Activated CD4-positive, alpha-beta memory T cell treated with anti-CD3 and anti-CD28 coated beads for 36 hours (primary cell): ENCODE measurements at places on chromosomes 5 and 9. TPM values are rescaled to one million over a fixed set of nuclear protein-coding genes. Genes with fewer than 3 reads are reported as not detected.

The MCC gene
- 4.0 TPM for total RNA-seq

The GLRX gene
- 33.2 TPM for total RNA-seq

The ORM2 gene
- total RNA-seq: not detected

DNA sequence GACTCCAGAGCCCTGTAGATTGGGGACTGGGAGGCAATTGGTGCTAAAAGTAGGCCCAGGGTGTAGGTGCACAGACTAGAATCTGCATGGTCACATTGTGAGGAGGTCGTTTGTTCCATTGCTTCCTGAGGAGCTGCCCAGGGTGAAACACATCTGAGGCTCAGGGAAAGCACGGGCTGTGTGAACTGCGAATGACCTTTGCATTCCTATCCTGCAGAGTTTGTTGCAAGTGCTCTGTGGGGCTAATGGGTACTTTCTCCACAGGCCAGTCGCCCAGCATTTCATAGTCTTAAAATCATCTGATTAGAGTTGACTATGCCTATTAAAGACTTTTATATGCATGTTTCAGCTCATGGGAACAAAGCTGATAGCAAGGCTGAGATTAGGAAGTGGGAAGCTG lies 14.4 kb upstream of the SLC46A2 start:
- no peaks in the 10 kb centered on the region for H3K36me3 ChIP-seq
- DNase-seq: no peak
- H3K27ac ChIP-seq: no peak overlapping the region
- H3K27me3 ChIP-seq: peaks cover 9% of the 10 kb centered on the region

DNA sequence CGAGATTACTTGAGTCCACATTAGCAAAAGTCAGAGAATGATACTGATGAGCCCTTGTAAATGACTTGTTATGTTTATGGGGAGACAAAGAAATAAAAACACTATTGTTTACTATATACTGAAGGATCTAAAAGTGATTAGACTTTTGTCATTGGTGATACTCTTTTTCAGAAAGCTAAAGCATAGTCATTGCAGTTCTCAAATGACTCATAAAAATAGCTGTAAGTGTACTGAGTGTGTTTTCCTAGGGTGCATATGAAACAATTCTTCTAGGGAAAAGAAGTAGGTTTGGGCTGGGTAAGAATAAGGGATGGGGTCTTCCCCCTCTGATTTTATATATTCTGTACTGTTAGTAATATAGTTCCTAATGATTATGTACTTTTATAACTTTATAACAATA lies 32.6 kb downstream of the WDR36 start:
- H3K27ac ChIP-seq: no peak overlapping the region
- H3K4me3 ChIP-seq: no peak overlapping the region

DNA sequence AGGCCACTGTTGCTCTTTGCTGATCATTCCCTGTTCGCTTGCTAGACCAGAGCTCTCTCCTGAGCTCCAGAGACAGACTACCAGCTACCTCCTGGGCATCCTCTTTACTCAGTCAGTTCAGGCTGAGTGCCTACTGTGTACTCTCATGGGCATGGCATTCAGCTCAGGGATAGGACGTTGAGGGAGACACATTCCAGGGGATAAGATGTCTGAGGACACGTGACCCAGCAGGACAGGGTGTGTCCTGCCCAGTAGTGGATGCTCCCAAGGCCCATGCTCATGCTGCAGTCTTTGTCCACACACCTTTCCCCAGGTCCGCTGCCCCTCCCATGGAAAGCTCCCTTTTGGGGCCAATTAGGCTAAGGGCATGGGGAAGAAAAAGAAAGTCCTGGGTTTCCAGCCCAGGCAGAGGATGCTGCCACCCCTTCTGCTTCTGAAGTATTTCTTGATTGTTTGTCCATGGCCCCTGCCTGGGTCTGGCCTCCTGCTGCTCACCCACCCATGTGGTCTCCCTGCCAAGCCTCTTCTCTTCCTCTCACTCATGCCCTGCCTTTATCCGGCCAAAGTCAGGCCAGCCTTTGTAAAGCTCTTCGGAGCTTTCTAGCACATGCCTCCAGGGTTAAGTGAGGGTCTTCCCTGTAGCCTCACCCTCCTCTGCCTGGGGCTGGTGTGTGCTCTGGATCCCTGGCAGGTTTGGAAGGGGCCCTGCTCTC lies 60.5 kb upstream of the PITX1 start:
- no peak overlapping the region for H3K27ac ChIP-seq
- H3K27me3 ChIP-seq: peaks cover 13% of the 10 kb centered on the region
- H3K4me1 ChIP-seq: no peaks in the 10 kb centered on the region
- no peak overlapping the region for H3K4me3 ChIP-seq
- DNase-seq: no peak

The CLIC3 gene
- total RNA-seq: 0.61 TPM

- no peak overlapping the region for H3K4me3 ChIP-seq
- DNase-seq: no peak
- H3K27me3 ChIP-seq: no peaks in the 10 kb centered on the region
- no peaks in the 10 kb centered on the region for H3K36me3 ChIP-seq
- no peak overlapping the region for H3K27ac ChIP-seq
Measured at GRCh38 chr5:124922255-124922975, 176.0 kb upstream of the ZNF608 start.

- H3K27ac ChIP-seq: no peak overlapping the region
- no peak for DNase-seq
- peaks cover 10% of the 10 kb centered on the region for H3K4me1 ChIP-seq
- no peaks in the 10 kb centered on the region for H3K36me3 ChIP-seq
- H3K27me3 ChIP-seq: no peaks in the 10 kb centered on the region
- H3K4me3 ChIP-seq: no peak overlapping the region
Measured at GRCh38 chr9:18821788-18822187, 211.2 kb downstream of the SAXO1 start.

DNA sequence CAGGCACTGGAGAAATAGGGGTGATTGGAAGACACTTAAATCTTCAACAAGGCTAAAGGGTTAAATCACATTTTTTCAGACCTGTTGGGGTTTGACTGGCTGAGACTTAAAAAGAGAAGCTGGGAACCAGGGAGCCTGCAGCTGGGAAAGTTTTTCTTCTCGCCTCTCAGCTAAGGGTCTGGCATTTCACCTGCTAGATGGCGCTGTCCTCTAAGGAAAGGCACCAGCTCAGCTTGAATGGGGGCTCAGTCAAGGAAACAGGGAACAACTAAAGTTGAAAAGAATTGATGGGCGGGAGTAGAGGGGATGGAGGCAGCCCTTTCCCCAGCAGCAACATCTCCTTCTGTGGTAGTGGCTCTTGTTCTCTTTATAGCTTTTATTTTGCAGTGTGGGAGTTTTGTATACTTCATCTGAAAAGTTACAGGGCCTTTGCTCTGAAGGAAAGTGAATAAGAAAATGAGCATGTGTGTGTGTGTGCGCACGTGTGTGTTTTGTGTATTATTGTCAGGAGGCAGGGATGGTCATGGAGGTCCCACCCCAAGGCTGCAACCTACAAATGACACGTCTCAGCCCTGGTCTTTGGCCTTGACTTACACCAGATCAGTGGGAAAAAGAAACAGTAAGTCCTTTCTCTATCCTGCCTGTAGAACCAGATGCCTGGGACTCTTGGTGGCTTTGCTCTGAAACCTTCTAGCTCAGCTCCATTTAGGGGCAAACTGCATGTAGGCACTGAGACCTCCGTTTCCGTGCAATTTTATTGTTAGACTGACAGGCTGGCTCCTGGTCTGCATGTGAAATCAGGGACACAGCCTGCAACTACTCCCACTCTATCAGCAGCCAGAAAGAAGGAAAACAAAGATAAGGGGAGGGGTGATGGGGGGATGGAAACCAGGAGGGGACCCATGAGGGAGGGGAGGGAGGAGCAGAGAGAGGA lies 316.2 kb upstream of the CLINT1 start:
- H3K27ac ChIP-seq: no peak overlapping the region
- no peaks in the 10 kb centered on the region for H3K36me3 ChIP-seq
- H3K4me3 ChIP-seq: no peak overlapping the region
- H3K27me3 ChIP-seq: no peaks in the 10 kb centered on the region
- no peaks in the 10 kb centered on the region for H3K4me1 ChIP-seq

GRCh38 chr9:16461137-16461840 lies 409.2 kb downstream of the BNC2 start:
- H3K4me1 ChIP-seq: no peaks in the 10 kb centered on the region
- no peaks in the 10 kb centered on the region for H3K36me3 ChIP-seq
- no peak overlapping the region for H3K27ac ChIP-seq
- no peak overlapping the region for H3K4me3 ChIP-seq

DNA sequence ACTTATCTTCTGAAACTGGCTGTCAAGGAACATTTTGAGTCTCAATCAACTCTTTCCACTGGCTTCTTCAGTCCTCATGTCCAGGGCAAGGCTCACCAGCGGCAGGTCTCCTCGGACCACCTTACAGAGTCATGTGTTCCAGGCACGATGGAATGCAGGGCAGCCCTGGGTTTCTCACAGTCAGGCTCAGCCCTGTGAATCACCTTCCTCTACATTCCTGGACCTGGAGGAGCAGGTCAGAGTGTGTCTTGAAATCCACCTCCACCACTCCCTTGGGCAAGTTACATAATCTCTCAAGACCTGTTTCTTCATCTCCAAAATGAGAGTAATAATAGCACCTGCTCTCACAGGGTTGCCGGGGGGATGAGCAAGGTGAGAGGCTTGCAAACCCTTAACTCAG lies 16.0 kb downstream of the ENC1 start:
- no peak overlapping the region for H3K4me3 ChIP-seq
- no peak overlapping the region for H3K27ac ChIP-seq
- H3K4me1 ChIP-seq: peaks cover 13% of the 10 kb centered on the region
- no peaks in the 10 kb centered on the region for H3K36me3 ChIP-seq
- peaks cover 34% of the 10 kb centered on the region for H3K27me3 ChIP-seq

- peaks cover 38% of the 10 kb centered on the region for H3K4me1 ChIP-seq
- no peak overlapping the region for H3K27ac ChIP-seq
- DNase-seq: peak; percentile 14
- no peak overlapping the region for H3K4me3 ChIP-seq
- no peaks in the 10 kb centered on the region for H3K36me3 ChIP-seq
Measured at GRCh38 chr5:57495285-57496086, 12.9 kb upstream of the ACTBL2 start.

GRCh38 chr5:60668686-60669304 lies 31.2 kb downstream of the DEPDC1B start:
- H3K27me3 ChIP-seq: no peaks in the 10 kb centered on the region
- no peak for DNase-seq
- H3K4me3 ChIP-seq: no peak overlapping the region
- H3K4me1 ChIP-seq: no peaks in the 10 kb centered on the region
- H3K36me3 ChIP-seq: no peaks in the 10 kb centered on the region

The IL9 gene
- 136 TPM for total RNA-seq

The PCDHGC5 gene
- not detected for total RNA-seq

- H3K4me3 ChIP-seq: no peak overlapping the region
- no peak overlapping the region for H3K27ac ChIP-seq
- DNase-seq: no peak
- H3K27me3 ChIP-seq: peaks cover 13% of the 10 kb centered on the region
Measured at GRCh38 chr5:74187757-74188156, 452.8 kb downstream of the ENC1 start.

The C9 gene
- total RNA-seq: not detected

The LCN10 gene
- total RNA-seq: 1.5 TPM

DNA sequence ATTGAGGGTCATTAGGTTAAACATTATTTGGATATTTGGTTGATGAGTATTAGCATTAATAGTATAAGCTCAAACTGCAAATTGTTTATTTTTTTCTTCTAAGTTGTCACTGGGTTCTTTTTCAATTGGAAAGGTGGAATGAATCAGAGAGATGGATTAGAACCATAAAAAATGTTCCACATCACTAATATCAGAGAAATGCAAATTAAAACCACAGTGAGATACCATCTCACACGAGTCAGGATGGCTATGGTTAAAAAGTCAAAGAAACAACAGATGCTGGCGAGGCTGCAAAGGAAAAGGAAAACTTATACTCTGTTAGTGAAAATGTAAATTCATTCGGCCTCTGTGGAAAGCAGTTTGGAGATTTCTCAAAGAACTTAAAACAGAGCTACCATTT lies 122.8 kb downstream of the CCDC192 start:
- DNase-seq: no peak
- H3K36me3 ChIP-seq: no peaks in the 10 kb centered on the region
- peaks cover 10% of the 10 kb centered on the region for H3K27me3 ChIP-seq
- no peaks in the 10 kb centered on the region for H3K4me1 ChIP-seq

GRCh38 chr5:180034564-180034963 lies 37.0 kb downstream of the RNF130 start:
- no peaks in the 10 kb centered on the region for H3K4me1 ChIP-seq
- H3K4me3 ChIP-seq: no peak overlapping the region
- H3K27me3 ChIP-seq: no peaks in the 10 kb centered on the region
- DNase-seq: no peak
- H3K36me3 ChIP-seq: peaks cover 45% of the 10 kb centered on the region
- H3K27ac ChIP-seq: no peak overlapping the region

- H3K4me3 ChIP-seq: no peak overlapping the region
- peaks cover 5% of the 10 kb centered on the region for H3K36me3 ChIP-seq
- DNase-seq: no peak
- no peak overlapping the region for H3K27ac ChIP-seq
- no peaks in the 10 kb centered on the region for H3K4me1 ChIP-seq
Measured at GRCh38 chr5:76874088-76874581, 24.3 kb downstream of the S100Z start.

The PRLR gene
- not detected for total RNA-seq

The HAVCR1 gene
- total RNA-seq: 0.40 TPM

The RPL7A gene
- 3,340 TPM for total RNA-seq

The ETF1 gene
- total RNA-seq: 132 TPM

DNA sequence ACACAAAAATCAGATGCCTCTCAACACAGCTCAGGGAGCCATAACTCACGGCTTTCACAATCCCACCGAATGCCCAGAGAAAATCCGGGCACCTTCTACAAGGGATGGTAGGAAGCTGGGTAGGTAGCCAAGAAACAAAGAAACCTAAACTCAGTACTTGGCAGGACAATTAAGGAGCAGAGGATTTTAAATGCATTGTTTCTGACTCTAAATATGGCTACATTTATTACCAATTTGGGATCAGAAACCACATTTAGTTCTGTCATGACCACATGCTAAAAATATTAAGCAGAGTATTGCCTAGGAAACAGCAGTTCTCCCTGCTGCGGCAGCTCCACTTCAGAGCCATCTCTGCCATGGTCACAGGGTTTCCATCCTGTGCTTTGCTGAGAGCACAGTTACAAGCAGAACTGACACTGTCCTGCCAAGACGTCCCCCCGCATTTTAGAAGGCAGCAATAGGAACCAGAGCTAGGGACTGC lies 57.5 kb downstream of the SIL1 start:
- peaks cover 1% of the 10 kb centered on the region for H3K36me3 ChIP-seq
- H3K27me3 ChIP-seq: no peaks in the 10 kb centered on the region
- DNase-seq: no peak
- peaks cover 27% of the 10 kb centered on the region for H3K4me1 ChIP-seq

The UBAP2 gene
- 35.0 TPM for total RNA-seq

GRCh38 chr5:154472871-154473580 lies 5.0 kb downstream of the HAND1 start:
- H3K36me3 ChIP-seq: no peaks in the 10 kb centered on the region
- peak; percentile 15 for DNase-seq
- no peak overlapping the region for H3K4me3 ChIP-seq
- H3K4me1 ChIP-seq: peaks cover 47% of the 10 kb centered on the region
- H3K27ac ChIP-seq: no peak overlapping the region

The IFNB1 gene
- 0.26 TPM for total RNA-seq

GRCh38 chr5:138955013-138955660 lies 80.0 kb upstream of the LRRTM2 start:
- no peak for DNase-seq
- H3K4me3 ChIP-seq: no peak overlapping the region
- peaks cover 1% of the 10 kb centered on the region for H3K36me3 ChIP-seq
- peaks cover 12% of the 10 kb centered on the region for H3K4me1 ChIP-seq
- no peaks in the 10 kb centered on the region for H3K27me3 ChIP-seq
- no peak overlapping the region for H3K27ac ChIP-seq

- H3K4me3 ChIP-seq: no peak overlapping the region
- peaks cover 32% of the 10 kb centered on the region for H3K36me3 ChIP-seq
- peaks cover 13% of the 10 kb centered on the region for H3K4me1 ChIP-seq
- no peaks in the 10 kb centered on the region for H3K27me3 ChIP-seq
- H3K27ac ChIP-seq: peak overlapping the region; percentile 21
Measured at GRCh38 chr9:130092910-130093309, 39.2 kb downstream of the GPR107 start.
